ENCODE measurements at places on chromosomes 12 and 14.

DNA sequence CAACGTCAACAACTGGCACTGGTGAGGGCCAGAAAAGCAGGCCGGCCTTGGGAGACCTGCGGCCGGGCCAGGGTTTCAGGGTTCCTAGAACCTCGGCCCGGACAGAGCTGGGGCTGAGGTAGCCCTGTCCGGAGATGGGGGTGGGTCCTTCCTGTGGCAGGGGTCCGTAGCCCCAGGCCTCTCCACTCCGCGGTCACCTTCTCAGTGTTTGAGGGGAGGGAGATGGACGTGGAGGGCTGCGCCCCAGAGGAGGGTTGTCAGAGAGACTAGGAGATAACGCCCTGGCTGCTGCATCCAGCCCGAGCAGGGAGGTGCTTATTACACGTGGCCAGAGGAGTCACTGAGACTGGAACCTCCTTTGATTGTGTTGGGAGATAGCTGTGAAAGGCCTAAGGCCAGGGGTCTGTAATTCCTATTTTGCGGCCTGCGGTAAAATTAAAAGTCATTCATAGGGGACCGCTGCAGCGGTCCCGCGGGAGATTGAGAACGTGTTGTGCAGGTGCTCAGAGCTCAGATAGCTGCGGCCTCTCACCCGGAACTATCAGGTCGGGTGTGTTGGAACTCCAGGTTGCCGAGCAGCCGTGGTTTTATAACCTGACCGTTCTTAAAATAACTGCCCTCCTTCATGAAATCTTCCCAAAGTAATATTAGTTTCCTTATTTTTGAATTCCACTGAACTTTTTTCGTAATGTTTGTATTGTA is 507 bp downstream of the AHSA1 start:
- peak; percentile 59 for DNase-seq

DNA sequence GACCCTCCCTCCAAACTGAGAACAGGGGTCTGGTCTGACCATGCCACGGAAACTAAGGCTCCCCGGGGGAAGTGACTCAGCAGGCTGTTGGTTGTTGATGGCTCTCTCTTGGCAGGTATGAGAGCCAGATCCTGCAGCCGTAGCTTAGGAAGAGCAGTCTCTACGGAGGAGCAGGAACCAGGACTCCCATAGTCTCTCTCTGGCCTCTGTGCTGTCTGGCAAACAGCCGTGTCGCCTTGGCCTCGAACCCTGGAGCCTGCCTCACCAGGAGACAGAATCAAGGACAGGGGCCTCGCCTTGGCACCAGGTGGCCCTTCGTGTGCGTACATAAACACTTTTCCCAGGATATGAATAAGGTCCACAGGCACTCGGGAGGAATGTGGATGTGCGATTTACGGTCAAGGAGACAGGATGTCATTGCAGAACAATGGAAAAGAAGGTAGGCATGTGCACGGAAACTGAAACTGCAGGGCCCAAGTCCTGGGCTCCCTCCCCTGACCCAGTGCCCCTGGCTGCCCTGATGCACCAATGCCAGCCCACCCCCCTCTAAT is 7.9 kb downstream of the VWF start:
- no peak for DNase-seq

DNA sequence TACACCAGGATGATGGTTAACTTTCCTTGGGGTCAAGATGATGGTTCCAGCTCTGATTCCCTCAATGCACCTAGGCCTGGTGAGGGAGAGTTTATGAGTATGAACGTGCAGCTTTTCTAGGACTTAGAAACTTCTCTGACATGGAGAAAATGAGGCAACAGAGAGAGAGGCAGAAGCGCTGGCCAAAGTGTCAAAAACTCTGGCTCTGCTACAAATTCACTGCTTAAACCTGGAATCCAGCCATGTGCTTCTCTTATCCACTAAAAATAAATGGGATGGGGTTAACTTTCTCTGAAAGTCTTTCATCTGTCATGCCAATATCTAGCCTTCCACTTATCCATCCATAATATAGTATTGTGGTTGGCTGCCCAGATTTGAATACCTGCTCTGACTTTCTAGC is 568.7 kb downstream of the MED13L start:
- no peak for DNase-seq

DNA sequence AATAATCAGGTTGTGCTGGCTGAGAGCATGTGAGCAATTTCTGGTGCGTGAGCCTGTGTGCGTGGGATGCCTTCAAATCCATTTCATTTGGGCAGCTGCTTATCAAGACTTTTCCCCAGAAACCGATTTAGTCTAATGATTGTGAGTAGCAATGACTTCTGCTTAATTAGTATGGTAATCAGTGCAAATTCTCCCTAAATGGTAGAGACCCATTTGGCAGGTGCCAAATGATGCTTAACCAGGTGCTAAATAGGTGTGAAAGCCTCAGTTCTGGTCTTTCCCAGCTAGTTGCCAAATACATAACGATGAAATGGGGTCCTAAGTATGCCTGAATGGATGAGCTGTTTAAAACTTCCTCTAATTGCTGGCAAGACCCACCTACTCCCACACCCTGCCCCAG is 248.4 kb upstream of the CCDC196 start:
- no peak for DNase-seq

All from NCI-H2171 treated with DMSO at 0.1 percent for 48 hours (cell line).